ENCODE measurements at places on chromosomes 2 and 18. TPM values are rescaled to one million over a fixed set of nuclear protein-coding genes. Genes with fewer than 3 reads are reported as not detected.

GRCh38 chr2:8996006-8996405 is 7.5 kb downstream of the MBOAT2 start:
- DNase-seq = no peak

GRCh38 chr18:78789850-78790249 is 189.8 kb upstream of the SALL3 start:
- DNase-seq = no peak

GRCh38 chr2:170819680-170820664 is 3.3 kb downstream of the GAD1 start:
- DNase-seq = no peak

Gene TANC1
- 29.4 TPM for total RNA-seq

All from esophagus squamous epithelium (tissue), 5 donors.